ENCODE measurements at places on chromosomes 12 and 14.

- no peak for DNase-seq
Observed at GRCh38 chr14:98369344-98369743, 902.7 kb downstream of the BCL11B start.

GRCh38 chr14:99221445-99221844 lies 50.6 kb downstream of the BCL11B start:
- no peak for DNase-seq

DNA sequence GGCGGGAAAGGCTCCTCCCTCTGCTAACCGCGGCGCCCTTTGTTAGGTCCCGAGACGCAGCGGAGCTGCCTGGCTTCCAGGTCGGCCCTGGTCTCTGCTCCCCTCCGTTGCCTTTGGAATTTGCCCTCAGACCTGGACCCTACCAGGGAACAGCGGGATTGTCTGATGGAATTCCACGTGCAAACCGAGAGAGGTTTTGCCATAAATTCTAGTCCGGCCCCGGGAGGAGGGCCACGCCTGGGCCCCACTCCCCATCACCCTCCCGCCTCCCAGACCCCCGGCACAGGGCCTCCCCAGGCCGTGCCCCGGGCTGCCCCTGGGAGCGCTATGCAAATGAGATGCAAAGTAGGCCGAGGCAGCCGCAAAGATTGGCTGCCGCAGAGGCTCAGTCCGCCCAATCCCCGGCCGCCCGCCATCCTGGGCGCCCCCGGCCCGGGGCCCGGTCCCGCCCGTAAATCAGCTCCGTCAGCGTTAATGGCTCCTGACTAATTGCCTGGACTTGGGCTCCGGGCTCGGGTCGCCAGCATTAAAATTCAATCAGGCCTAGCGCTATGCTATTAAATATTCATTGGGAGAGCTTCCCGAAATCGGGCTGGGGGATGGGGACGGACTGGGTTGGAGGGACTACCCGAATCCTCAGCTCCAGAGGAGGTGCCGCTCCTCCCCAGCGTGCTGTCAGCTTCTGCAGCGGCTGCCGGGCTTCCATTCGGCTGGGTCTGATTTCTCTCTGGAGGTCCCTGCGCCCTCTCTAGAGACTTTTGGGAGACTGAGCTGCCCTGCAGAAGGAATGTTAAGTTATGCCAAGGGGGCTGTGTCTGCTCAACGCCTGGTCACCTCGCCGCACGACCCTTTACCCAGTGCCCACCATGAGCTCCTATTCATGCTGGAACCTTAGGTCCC lies 15.7 kb upstream of the FIGNL2 start:
- DNase-seq = peak; percentile 53

- no peak for DNase-seq
Observed at GRCh38 chr12:87815771-87816585, 213.2 kb downstream of the C12orf50 start.
